ENCODE measurements at places on chromosomes 4 and X. TPM values are rescaled to one million over a fixed set of nuclear protein-coding genes. Genes with fewer than 3 reads are reported as not detected.

GRCh38 chr4:74123065-74123728 lies 24.2 kb upstream of the CXCL2 start:
- H3K27ac ChIP-seq, result no peak overlapping the region
- H3K4me1 ChIP-seq, result peaks cover 20% of the 10 kb centered on the region
- no peaks in the 10 kb centered on the region for H3K27me3 ChIP-seq
- DNase-seq, result no peak
- no peaks in the 10 kb centered on the region for H3K36me3 ChIP-seq

- H3K4me3 ChIP-seq, result no peak overlapping the region
- peak overlapping the region; percentile 67 for H3K27ac ChIP-seq
- peak; percentile 31 for DNase-seq
- H3K27me3 ChIP-seq, result 0 out of 2 replicates have a peak, but pooled peaks cover 2% of the 10 kb centered on the region
Observed at GRCh38 chr4:187307131-187307530, 583.5 kb upstream of the FAT1 start.

DNA sequence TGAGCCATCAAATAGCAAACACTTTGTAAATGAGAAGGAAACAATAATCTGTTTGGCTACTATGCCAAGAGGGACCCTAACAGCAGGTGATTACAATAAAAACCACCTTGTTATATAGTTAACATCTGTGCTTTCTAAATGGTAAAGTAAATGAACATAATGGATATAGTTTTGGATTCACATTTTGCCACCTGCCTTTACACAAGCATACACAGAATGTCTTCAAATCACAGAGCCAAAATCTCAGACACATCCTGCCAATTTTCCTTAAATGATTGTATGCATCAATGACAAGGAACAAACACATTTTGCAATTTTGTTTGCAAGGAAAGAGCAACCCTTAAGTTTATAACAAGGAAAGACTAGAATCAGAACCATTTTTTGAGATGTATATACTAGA lies 334.2 kb downstream of the FSTL5 start:
- no peaks in the 10 kb centered on the region for H3K36me3 ChIP-seq
- DNase-seq, result no peak
- H3K27ac ChIP-seq, result no peak overlapping the region
- H3K4me1 ChIP-seq, result no peaks in the 10 kb centered on the region
- H3K4me3 ChIP-seq, result no peak overlapping the region
- H3K27me3 ChIP-seq, result no peaks in the 10 kb centered on the region

- no peak overlapping the region for H3K27ac ChIP-seq
- peaks cover 4% of the 10 kb centered on the region for H3K4me1 ChIP-seq
- no peaks in the 10 kb centered on the region for H3K36me3 ChIP-seq
- H3K4me3 ChIP-seq, result no peak overlapping the region
- peaks cover 25% of the 10 kb centered on the region for H3K27me3 ChIP-seq
- no peak for DNase-seq
Observed at GRCh38 chr4:94334962-94335361, 7.7 kb downstream of the HPGDS start.

- H3K4me1 ChIP-seq, result peaks cover 27% of the 10 kb centered on the region
- H3K36me3 ChIP-seq, result no peaks in the 10 kb centered on the region
- DNase-seq, result no peak
- H3K27me3 ChIP-seq, result peaks cover 14% of the 10 kb centered on the region
Observed at GRCh38 chr4:185119927-185120630, 23.0 kb upstream of the SLC25A4 start.

GRCh38 chr4:70627620-70628019 lies 924 bp upstream of the ENAM start:
- H3K27ac ChIP-seq, result no peak overlapping the region
- no peak for DNase-seq
- H3K27me3 ChIP-seq, result peaks cover 2% of the 10 kb centered on the region
- H3K4me1 ChIP-seq, result peaks cover 45% of the 10 kb centered on the region

Gene UGT2B17
- total RNA-seq, result not detected

Gene PCDH7
- total RNA-seq, result 1.1 TPM

Gene DRD5
- total RNA-seq, result not detected

Gene ANK2
- total RNA-seq, result 1.5 TPM

Data from HFFc6 (cell line).